Motor neuron (in vitro differentiated cells): ENCODE measurements at places on chromosomes 6 and 20. TPM values are rescaled to one million over a fixed set of nuclear protein-coding genes. Genes with fewer than 3 reads are reported as not detected.

- no peak for ATAC-seq
Observed at GRCh38 chr6:125189494-125189893, 35.9 kb downstream of the TPD52L1 start.

- ATAC-seq: peak; percentile 49
Observed at GRCh38 chr20:32112841-32113240, 3.3 kb downstream of the TM9SF4 start.

- no peak for ATAC-seq
Observed at GRCh38 chr6:14081126-14081525, 36.4 kb upstream of the CD83 start.

DNA sequence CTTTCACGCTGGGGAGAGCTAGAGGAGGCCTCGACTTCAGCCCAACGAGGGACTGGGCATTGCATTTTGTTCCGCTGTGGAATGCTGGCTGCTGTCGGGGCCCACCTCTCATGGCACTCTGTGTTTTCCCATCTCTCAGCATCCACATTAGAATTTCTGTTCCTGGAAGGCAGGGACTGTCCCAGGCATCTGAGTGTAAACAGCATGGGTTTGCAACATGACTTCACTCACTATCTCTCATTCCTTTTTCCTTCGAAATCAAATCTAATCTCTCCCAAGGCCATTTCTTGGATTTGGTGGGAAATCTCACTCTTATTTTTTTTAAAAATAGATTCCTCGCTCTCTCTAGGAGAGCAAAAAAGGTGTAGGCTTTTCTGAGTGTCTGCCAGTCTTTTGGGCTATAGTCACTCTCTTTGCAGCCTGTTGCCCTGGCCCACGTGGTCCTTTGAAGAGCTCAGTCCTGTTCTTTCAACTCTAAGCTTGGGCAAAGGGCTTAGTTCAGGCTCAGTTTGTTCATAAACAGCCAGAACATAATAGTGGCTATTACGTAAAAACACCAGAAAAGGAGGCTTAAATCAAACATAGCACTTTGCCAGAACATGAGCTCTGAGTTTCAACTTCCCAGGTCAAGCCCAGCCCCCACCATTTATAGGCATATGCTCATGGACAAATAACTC is 284.6 kb upstream of the ZFP64 start:
- no peak for ATAC-seq

- peak; percentile 73 for ATAC-seq
Observed at GRCh38 chr6:16229700-16230099, 8.7 kb upstream of the GMPR start.

DNA sequence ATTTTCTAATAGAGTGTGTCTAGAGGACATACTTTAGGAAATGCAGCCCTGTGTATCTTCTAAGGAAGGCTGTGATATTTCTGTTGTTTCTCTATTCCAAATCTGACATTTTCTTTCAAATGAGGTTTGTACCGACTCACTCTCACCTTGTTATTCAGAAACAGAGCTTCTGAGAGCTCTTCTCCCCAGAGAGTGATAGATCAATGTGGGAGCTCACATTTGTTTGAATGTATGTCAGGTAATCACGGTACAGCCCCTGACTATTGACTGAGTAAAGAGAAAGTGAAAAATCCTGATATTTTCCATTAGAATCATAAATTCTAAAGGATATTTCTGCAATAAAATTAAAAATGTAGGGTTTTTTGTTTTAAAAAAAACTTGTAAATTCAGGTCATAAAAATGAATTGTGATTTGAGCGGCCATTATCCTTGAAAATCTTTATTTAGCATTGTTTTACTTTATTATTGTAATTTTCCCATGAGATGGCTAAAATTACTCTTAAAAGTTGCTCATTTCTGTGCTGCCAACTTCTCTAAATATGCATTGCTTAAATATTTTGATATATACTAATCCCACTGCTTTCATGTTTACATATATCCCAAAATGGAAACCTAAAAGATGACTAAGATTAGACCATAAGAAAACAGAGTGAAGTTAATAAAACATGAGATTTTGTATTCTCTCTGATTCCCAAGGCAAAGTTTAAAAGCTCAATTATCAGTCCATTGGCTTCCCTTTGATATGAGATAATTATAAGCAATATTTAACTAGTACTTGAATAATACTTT is 1226.8 kb upstream of the CITED2 start:
- ATAC-seq: no peak

- no peak for ATAC-seq
Observed at GRCh38 chr6:138404666-138405337, 779 bp downstream of the HEBP2 start.

- no peak for ATAC-seq
Observed at GRCh38 chr6:124993327-124993726, 31.1 kb downstream of the RNF217 start.

GRCh38 chr20:35434085-35435005 is 3.7 kb downstream of the GDF5 start:
- no peak for ATAC-seq

The LSM2 gene
- 34.3 and 34.8 TPM in 2 replicates for total RNA-seq

The TRIM10 gene
- total RNA-seq: 0.15 and 0.38 TPM in 2 replicates

DNA sequence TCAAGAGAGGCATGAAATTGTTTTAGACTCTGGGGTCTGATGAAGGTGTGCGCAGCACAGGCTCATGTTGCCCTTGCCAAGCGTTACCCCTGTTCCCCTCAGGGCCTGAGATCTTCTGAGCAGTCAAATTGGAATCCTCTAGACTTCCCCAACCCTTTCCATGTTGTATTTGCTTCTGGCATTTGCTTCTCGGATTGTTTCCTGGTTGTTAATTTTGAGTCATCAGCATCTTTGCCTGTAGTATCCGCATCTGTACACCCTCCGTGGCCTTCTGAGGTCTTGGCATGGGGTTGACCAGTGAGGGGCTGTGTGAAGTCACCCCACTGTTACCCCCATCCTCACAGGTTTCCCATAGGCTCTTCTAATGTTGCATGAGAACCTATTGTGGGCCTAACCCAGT is 40.9 kb downstream of the SLC24A3 start:
- no peak for ATAC-seq

DNA sequence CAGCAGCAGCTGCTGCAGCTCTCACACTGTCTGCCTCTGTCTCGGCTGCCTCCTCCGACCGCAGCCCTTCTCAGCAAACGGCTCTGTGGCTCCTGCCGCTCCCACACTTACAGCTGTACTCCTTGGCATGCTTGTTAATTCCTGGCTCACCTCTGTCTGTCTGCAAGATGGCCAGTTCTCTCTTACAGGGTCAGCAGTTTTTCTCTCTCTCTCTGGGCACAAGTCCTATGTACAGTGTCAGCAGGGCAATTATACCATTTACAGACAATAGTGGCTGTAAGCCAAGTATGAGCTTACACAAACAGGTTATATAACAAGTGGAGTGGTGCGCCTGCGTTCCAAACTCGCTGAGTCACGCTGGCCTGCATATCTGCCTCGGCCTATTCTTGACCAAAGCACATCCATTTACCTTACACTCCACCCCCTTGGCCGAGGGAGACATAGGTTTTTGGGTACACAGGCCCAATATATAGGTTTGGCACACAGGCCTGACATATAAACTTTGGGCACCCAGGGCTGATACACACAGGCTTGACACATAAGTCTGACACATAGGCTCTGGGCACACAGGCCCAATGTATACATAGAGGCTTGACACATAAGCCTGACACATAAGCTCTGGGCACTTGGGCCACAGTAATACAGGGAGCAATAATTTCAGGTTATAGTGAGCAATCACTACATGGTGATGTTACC is 4.4 kb downstream of the ZKSCAN3 start:
- no peak for ATAC-seq

The ZFAND3 gene
- total RNA-seq: 24.3 and 25.6 TPM in 2 replicates

The DDX43 gene
- total RNA-seq: not detected in 2 replicates

DNA sequence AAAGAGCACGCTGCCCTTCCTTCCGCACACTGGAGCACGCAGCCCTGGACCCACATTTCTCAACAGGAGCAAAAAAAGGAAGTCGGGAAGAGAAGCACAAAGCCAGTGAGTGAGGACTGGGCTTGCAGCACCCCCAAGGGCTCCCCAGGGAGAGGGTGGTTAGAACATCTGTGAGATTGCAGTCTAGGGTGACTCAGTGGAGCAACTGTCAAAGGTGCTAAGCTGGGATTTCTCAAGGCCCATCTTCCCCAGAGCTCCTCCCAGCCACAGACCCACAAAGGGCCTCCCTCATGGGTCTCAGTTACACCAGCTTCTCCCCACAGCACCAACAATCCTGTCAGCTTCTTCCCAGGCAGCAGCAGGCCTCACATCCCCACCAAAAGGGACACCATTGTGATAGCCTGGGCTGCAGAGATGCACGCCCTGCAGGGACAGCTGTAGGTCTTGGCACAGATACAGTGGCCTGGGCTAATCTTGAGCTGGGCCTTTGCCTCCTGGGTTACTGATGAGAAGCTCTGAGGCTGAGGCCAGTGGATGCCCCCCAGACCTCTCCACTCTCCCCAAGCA is 39.6 kb upstream of the CD93 start:
- no peak for ATAC-seq

The EYA4 gene
- total RNA-seq: 18.4 and 20.0 TPM in 2 replicates

DNA sequence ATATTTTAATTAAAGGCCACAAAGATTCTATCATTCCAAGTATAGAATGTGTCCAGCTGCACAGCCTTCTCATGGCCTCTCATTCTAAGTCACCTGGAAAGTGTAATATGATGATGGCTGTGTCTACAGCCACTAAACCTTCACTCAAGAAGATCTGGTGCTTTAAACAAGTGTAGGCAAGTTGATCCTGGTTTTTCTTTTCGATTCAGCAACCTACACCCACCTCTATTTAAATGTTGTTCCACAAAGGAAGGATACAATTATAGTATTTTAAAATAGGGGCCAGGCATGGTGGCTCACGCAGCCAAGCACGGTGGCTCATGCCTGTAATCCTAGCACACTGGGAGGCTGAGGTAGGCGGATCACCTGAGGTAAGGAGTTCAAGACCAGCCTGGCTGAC is 25.5 kb upstream of the DST start:
- no peak for ATAC-seq

DNA sequence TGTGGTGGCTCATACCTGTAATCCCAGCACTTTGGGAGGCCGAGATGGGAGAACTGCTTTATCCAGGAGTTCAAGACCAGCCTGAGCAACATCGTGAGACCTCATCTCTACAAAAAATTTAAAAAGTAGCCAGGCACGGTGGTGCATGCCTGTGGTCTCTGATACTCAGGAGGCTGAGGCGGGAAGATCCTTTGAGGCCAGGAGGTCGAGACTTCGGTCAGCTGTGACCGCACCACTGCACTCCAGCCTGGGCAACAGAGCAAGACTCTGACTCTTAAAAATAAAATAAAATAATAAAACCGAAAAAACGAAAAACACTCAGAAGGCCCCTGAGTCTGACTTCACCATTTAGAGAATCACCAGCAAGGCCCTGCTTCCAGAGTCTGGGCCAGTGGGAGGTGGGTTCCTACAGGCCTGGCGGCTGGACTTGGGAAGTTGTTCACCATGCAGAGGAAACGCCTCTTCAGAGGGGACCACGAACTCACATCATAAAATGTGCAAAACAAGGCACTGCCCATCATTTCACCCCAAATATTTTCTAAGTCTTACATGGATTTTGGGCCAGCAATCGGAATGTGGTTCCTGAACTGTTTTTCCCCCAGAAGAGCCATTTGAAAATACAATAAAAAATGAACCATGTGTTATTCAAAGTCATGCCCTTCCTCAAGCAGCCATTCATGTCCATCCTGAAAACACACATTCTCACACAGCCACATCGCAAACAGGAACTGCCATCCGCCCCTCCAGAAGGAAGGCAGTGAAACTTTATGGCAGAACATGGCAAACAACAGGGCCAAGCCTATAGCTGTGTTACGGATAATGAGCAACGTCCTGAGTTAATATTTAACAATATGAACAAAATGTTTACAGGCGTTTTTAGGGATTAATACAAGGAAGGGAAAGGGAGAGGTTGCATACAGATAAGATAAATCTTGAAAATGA is 57.8 kb downstream of the SLC22A23 start:
- ATAC-seq: no peak

The GPX5 gene
- 0.09 TPM in 1 of 2 replicates, not detected in the other for total RNA-seq

- ATAC-seq: peak; percentile 31
Observed at GRCh38 chr20:51042657-51043247, 19.8 kb upstream of the KCNG1 start.

GRCh38 chr20:60078351-60079250 is 120.4 kb downstream of the CDH26 start:
- ATAC-seq: peak; percentile 91

DNA sequence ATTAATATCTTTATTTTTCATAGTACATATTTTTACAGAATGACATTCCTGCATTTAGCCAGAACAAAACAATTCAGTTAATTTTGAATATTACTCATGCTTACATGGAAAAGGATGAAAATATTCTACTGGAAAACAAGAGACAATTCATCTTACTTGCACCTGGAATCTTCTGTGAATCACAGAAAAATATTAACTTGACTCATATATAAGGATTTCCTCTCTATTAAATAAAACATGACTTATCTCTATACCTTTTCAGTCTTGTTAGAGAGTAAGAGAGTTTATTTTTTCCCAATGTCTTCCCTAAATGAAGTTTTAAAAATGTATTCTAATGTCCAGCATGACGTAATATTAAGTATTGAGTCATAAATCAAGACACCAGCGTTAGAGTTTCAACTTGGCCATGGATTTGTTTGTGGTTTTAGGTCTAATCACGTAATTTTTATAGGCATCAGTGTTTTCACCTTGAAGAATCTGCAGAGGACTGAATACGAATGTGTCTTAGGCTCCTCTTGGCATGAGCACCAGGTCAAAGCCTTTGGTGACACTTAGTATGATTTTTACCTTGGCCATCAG is 445.1 kb upstream of the JAG1 start:
- ATAC-seq: no peak

DNA sequence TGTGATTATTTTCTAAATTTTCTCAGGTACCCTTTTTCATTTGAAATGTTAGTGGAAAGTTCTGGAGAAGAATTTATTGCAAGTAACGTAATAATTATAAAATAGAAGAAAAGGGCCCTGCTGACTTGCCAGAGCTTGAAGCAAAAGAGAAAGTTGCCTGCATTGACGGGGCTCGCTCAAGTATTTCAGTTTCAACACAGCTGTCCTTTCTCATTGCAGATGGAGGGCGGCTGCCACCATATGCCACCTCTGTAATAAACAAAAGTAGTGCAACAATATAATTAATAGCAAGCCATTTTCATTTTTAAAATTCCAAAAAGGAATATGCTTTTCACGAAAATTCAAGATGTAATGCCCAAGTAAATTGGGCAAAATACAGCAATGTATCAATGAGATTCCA is 246.2 kb downstream of the PACRG start:
- ATAC-seq: no peak

DNA sequence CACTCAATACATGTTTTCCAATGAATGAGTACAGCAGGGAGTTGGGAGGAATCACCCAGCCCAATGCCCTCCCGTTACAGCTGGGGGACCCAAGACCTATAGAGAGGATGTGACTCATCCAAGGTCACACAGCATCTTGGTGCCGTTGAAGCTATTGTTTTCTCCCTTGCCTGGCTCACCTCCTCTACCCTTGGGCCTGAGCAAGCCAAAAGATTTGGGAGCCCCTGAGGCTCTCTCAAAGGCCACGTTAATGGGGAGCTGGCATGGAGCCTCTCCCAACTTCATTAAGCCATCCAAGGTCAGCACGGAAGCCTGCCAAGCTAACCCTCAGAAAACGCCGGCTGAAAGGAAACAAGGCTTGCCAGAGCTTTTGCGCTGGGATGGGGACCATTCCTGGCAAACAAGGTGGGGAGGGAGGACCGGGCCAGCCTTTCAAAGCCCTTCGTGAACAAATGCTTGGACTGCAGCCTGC is 30.4 kb downstream of the KCNB1 start:
- ATAC-seq: no peak
